ENCODE measurements at places on chromosomes 6 and 20. TPM values are rescaled to one million over a fixed set of nuclear protein-coding genes. Genes with fewer than 3 reads are reported as not detected.

Gene PPIL6
- total RNA-seq: 0.48 TPM

Gene FAM217A
- total RNA-seq: not detected

Gene ACTL10
- total RNA-seq: 16.5 TPM

Gene SOX18
- total RNA-seq: not detected

Gene ULBP3
- total RNA-seq: 8.4 TPM

Gene OR2H2
- not detected for total RNA-seq

Gene NRSN1
- not detected for total RNA-seq

Gene PRKN
- total RNA-seq: 3.4 TPM
